Left hindlimb (tissue), 1 donor: ENCODE measurements at places on chromosomes 11 and 22.

DNA sequence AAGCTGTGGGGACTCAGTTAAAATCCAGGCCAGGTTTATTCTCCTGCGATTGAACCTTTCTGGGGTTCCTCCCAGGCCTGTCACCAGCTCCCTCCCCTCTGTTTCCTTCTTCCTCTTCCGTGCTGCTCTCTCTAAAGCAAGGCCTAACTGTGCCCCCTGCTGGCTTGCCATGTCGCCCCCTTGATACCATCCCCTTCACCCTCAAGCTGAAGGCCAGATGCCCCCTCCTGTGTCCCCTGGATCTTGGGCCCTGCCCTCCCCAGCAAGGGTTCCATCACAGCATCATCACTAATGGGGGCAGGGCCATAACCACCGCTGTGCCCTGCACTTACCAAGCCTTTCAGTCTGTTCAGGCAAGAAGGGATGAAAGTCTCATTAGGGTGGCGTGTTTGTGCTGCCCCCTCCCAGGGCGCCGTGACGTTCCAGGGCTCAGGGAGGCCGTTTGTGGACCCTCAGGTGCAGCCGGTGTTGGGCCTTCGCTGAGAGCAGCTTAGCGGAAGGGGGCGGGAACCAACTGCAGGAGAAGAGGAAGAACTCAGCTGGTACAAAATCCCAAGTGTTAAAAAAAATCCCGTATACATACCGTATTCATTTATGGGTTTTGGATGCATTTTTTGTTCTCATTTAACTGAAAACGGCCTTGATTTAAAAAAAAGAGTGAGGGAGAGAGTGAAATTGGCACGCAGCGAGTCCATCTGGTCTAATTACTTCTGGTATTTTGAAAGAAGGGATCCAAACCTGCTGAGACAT lies 69.9 kb downstream of the MPPED1 start:
- peak; percentile 32 for DNase-seq

DNA sequence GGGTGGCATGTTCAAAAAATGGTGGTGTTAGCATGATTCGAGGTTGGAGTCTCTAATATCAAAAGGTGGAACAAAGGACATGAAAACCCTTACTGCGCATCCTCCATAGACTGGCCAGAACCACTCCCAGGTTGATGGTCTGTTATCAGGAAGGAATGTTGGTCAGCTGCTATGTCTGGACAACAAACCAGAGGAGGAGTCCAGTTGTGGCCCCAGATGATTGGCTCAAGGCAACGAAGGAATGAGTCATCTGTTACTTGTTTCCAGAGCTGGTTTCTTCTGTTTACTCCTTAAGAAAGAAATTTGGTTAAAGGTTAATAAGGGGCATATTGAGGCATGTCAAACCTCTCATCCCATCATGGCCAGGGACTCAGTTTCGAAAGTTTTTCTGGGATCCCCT lies 56.8 kb upstream of the GRIA4 start:
- no peak for DNase-seq

GRCh38 chr11:58652726-58653280 lies 30.3 kb downstream of the CNTF start:
- no peak for DNase-seq

DNA sequence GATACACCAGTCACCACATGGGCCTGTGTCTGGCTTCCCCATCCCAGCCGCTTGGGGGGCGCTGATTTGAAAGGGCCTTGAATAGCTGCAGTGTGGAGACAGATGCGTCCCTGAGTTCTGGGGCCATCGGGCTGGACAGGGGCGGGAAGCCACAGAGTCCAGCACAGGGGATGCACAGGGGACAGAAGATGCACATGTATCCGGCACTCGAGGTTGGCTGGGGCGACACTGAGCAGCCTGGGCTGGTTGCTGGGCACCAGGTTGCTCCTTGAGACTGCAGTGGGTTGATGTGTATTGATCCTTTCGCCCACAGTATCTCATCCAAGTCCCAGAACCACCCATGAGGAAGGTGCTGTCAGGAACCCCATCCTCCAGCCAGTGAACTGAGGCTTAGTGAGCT lies 99.3 kb upstream of the SYT13 start:
- DNase-seq = no peak

- DNase-seq = no peak
Observed at GRCh38 chr11:117084992-117085391, 13.2 kb downstream of the SIK3 start.

GRCh38 chr11:23295241-23295640 lies 435.0 kb upstream of the CCDC179 start:
- DNase-seq = no peak

DNA sequence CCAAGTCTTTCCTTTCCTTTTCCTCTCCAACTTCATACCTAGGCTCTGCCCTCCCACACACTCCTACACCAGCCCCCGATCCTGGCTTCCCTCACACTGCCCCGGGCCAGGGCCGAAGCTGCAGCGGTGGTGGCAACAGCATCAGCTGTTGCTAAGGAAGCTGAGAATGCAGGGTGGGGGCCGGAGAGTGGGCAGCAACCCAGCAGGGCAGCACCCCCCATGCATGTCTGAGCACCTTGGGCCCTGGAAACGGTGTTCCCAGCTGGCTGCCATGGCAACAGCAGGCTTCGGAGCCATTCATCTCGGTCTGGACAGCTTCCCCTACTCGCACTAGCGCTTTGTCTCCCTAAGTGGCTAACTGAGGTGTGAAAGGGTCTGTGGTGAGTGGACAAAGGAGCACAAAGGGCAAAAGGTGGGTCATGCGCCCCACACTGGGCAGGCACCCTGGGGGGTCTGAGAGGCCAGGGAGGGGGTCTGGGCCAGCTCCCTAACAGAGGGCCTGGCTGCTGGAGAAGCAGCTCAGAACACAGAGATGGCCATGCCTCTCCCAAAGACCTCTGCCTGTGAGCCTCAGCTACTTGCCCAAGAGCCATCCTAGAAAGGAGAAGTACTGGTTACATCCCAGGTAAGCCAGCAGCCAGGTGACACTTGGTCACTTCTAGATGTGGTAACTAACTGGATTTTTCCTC lies 42.1 kb upstream of the JAM3 start:
- DNase-seq = no peak

GRCh38 chr11:60887556-60887955 lies 18.8 kb downstream of the PRPF19 start:
- no peak for DNase-seq

DNA sequence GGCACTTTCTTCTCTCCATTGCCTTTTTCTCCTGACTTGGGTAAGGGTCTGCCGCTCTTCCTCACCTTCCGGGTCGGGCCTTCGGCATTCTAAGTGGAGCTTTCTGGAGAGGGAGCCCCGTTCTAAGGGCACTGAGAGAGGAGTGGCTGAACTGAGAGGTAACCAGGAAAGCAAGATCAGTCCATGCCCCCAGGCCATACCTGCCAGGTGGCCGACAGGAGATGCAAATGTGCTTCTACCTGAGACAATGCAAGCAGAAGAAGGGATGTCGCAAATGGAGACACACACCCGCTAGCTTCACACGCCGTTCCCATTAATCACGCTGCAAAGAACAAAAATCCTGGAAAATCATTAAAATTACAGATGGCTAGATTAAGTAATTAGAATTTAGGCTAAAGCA lies 156.4 kb upstream of the TBCEL start:
- no peak for DNase-seq

- no peak for DNase-seq
Observed at GRCh38 chr11:30360741-30361140, 37.8 kb downstream of the ARL14EP start.

- no peak for DNase-seq
Observed at GRCh38 chr11:4180441-4181183, 86.0 kb downstream of the RRM1 start.

GRCh38 chr22:49521787-49522224 lies 305.9 kb downstream of the BRD1 start:
- peak; percentile 62 for DNase-seq

GRCh38 chr11:111577821-111578220 lies 24.4 kb upstream of the SIK2 start:
- DNase-seq = no peak

- peak; percentile 32 for DNase-seq
Observed at GRCh38 chr11:66285250-66285947, 3.5 kb downstream of the YIF1A start.

DNA sequence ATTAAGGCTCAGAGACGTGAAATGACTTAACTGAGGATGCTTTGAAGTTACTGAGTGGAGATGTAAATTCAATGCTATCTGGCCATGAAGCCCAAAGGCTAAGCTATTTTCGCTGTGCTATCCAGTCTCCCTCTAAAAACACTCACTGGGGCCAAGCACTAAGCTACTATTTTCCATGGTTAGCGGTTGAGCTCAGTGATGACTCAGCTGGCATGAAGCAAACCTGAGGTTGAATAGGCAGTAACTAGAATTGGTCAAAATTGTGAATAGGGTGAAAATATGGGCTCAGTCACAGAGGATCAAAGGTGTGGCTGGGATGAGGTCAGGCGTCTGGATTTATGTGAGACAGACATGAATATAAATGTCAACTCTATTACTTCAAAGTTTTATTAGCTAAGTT lies 564.2 kb upstream of the KIRREL3 start:
- DNase-seq = peak; percentile 58

DNA sequence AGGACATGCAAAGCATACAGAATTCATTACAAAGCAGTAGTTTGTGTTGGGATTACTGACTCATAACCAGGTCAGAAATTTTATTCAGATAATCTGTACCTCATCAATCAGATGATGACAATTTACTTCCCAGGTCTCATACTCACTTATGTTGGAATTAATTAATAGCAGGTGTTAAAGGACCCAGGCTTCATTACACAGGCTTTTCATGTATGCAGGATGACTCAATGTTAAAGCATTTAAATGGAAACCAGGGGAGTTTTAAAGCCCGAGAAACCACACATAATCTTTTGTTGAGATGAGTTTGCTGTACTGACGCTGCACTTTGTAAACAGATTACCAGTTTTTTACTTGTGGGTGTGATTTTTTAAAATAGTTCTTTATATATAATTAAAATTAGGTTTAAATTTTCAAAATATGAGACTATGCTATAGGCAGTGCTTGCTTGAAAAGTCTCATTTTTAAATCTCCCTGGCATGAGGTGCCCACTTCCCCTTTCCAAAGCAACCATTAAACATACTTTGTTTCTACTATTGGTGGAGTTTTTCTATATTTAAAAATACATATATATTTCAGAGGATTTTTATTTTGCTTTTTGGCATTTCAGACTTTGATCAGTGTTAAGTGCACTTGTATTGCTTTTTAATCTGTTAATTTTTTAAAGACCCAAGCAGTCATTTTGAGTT lies 41.0 kb downstream of the CEP57 start:
- no peak for DNase-seq

DNA sequence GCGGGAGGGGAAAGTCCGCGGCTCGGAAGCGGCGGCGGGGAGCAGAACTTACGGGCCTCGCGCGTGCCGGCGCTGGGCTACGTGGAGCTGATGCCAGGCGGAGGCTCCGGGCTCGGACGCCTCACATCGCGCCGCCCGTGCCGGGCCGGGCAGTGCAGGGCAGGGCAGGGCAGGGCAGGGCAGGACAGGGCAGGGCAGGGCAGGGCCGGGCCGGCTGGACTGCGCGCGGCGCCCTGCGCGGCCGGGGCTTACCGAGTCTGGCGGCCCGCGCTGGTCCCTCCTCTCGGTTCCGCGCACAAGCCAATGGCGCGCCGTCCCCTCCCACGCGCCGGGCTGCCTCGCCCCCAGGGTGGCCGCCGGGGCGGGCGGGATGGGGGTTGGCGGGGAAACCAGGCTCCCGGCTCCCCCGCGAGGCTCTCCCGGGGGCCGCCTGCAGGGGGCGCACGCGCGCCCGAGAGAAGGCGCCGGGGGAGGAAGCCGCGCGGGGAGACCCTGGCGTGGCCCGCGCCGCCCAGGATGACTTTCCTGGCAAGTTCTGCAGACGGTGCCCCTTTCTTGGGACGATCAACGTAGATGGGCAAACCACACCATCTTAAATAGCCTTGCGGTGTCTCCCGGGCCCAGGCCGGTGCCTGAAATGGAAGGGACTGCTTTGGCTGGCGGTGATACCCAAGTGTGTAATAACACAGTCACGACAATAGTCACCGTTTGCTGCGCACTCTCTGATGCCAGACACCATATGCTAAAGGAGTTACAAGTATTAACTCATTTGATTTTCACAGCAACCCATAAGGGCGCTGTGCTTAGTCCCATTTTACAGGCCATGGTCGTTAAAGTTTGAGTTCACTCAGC lies at the start of gene TP53I11:
Gene TP53I11, minus strand, starts transcription at position 259 of the 852 bp plus-strand sequence. CDS start 12,548 bp downstream, outside the sequence.
- DNase-seq = peak; percentile 83

- DNase-seq = no peak
Observed at GRCh38 chr11:112949781-112950575, 11.2 kb upstream of the NCAM1 start.

- no peak for DNase-seq
Observed at GRCh38 chr22:22398530-22399327, 109.8 kb downstream of the ZNF280B start.

- DNase-seq = no peak
Observed at GRCh38 chr11:129045150-129045549, 102.5 kb upstream of the TP53AIP1 start.

GRCh38 chr22:45799291-45799690 lies 127.7 kb downstream of the ATXN10 start:
- DNase-seq = no peak

GRCh38 chr22:45968751-45969413 lies 8.1 kb downstream of the WNT7B start:
- no peak for DNase-seq

- no peak for DNase-seq
Observed at GRCh38 chr11:22792497-22792896, 37.1 kb downstream of the SVIP start.

- no peak for DNase-seq
Observed at GRCh38 chr11:115222218-115222862, 281.9 kb downstream of the CADM1 start.

GRCh38 chr11:134270250-134270714 lies 5.9 kb upstream of the GLB1L3 start:
- no peak for DNase-seq

GRCh38 chr11:14971865-14972580 lies at the start of gene CALCA:
CALCA (minus strand) TSS chr11:14972351; CDS start chr11:14971192, 1,159 bp downstream.
- no peak for DNase-seq

- DNase-seq = no peak
Observed at GRCh38 chr11:71171576-71171975, 80.8 kb downstream of the SHANK2 start.

GRCh38 chr11:101940901-101941520 lies 24.7 kb upstream of the ANGPTL5 start:
- DNase-seq = no peak

- DNase-seq = no peak
Observed at GRCh38 chr11:14449302-14449714, 50.3 kb downstream of the COPB1 start.

GRCh38 chr22:46143491-46144147 lies 6.7 kb upstream of the PPARA start:
- DNase-seq = no peak

GRCh38 chr11:59201353-59201752 lies 11.4 kb downstream of the MPEG1 start:
- DNase-seq = no peak

DNA sequence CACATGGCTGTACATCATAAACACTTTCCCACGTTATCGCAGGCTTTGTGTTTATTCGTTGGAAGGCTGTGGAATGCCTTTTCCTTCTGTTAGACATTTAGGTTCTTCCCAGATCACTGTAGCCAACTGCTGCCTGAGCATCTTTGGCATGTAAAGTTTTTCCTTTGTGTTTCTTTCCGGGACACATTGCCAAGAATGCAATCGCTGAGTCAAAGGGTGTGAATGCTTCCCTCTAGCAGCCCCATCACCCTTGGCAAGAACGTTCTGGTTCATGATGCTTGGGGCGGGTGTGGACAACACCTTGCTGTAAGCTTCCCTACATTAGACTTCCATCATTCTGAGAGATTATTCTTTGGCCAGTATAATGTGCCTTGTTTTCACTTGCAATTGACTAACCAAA lies 136.2 kb downstream of the OSBP2 start:
- no peak for DNase-seq
